HS-27A (cell line): ENCODE measurements at places on chromosomes 16 and 17.
A peak's percentile ranks its signal among the peaks of the same experiment; 100 is the strongest.

DNA sequence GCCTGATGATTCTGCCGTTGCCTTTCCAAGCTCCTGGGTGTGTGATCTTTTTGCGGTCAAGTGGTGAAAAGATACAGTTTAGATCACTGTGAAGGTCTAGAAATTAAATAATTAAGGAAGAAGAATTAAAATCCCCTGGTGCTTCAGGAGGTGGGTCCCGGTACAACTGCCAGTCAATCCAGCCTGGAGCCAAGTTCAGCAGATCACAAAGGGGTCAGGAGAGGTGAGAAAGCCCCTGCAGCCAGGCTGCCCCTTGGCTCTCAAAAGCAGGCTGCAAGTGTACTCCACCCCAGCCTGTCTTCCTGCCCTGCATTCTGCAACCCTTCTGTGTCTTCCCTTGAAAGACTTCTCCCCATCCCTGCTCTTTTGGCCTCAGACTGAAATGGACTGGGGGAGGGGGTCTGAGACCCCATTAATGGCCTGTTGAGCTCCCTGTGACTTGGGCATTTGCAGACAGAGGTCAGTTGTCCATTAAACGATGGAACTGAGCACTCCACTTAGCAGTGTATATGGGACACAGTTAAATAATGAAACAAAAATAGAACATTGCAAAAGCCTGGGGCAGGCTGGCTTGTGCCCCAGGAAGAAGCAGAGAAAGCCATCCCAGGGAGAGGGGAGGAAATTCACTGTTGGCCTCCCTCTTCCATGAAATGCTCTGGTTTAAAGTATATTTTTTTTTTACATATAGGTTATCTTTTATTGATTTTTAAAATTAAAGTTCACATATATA, 15.1 kb downstream of the CACNG5 start:
- DNase-seq = no peak

GRCh38 chr16:10972108-10972818, 27.9 kb downstream of the CLEC16A start:
- DNase-seq = no peak

DNA sequence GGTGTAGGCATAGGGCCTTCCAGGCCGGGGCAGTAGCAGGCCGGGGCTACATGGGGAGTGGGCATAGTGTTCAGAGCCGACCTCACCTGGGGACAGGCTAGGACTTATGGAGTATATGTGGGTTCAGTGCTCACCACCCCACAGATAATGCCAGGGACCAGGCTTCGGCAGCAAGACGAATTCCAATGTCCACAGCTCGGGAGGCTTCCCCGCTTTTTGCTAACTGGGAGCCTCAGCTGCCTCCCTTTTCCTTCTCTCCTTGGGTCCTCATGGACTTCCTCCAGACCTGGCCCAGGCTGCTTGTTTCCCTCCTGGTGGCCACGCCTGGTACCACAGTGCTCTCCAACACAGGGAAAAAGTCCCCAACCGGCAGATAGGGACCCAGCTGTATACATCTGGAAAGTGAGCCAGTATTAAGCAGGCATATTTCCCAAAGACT, 20.1 kb upstream of the SLC46A1 start:
- no peak for DNase-seq

GRCh38 chr16:57406881-57407280, 2.3 kb downstream of the CCL17 start:
- no peak for DNase-seq

GRCh38 chr16:57892041-57892440, 78.9 kb downstream of the CNGB1 start:
- peak; percentile 89 for DNase-seq

- no peak for DNase-seq
Measured at GRCh38 chr16:20903899-20904506, 3.4 kb downstream of the LYRM1 start.

- DNase-seq = no peak
Measured at GRCh38 chr17:70134777-70135176, 34.6 kb upstream of the KCNJ2 start.

GRCh38 chr16:63702981-63703590, 1418.8 kb downstream of the CDH11 start:
- DNase-seq = no peak

GRCh38 chr17:14360856-14361255, 60.0 kb downstream of the HS3ST3B1 start:
- DNase-seq = no peak

GRCh38 chr16:10883004-10883403, 6.0 kb downstream of the CIITA start:
- no peak for DNase-seq

GRCh38 chr17:49753959-49754391, 10.0 kb downstream of the FAM117A start:
- DNase-seq = no peak

- peak; percentile 86 for DNase-seq
Measured at GRCh38 chr16:86836503-86837129, 258.3 kb downstream of the FOXL1 start.
